EL (cell line): ENCODE measurements at places on chromosomes 4 and X.

- no peak for DNase-seq
These were observed 150.9 kb downstream of the ENPP6 start for GRCh38 chr4:184066584-184067300.

GRCh38 chr4:87461281-87461700 lies 38.9 kb downstream of the NUDT9 start:
- no peak for DNase-seq

GRCh38 chr4:151957153-151957552 lies 196.3 kb upstream of the GATB start:
- peak; percentile 29 for DNase-seq

GRCh38 chrX:32871636-32872035 lies 339.7 kb downstream of the DMD start:
- DNase-seq = no peak

- DNase-seq = peak; percentile 48
These were observed 71.9 kb downstream of the PDLIM5 start for GRCh38 chr4:94523617-94524016.

DNA sequence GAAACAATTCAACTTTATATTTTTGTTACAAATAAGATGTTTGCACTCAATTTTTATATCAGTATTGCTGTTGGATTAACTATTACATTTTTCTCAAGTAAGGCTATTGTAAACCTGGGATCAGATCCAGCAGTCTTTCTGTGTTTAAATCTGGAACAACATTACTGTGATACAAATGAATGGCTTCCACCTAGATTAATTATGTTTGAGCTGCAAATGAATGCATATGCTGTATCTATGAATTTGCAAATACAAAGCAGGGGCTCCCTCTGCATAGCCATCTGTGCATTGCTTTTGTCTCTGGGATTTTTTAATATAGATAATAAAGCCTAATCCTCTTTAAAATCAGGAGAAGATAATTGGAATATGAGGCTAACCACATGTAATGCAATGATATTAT lies 69.8 kb upstream of the NEIL3 start:
- no peak for DNase-seq

DNA sequence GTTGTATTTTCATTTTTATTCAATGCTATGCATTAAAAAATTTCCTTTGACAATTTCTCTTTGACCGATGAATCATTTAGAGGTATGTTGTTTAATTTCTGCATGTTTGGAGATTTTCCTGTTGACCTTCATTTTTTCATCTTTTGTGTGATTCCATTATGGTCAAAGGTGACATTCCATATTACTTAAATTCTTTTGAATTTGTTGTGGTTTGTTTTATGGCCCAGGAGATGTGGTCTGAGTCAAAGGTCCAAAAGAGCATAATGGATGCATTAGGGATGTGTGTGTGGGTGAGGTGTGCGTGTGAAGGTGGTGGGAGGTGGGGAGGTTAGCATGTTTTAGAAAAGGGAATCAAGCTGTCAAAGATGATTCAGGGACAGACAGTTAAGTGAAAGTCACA lies 76.0 kb upstream of the GIMD1 start:
- DNase-seq = peak; percentile 79

DNA sequence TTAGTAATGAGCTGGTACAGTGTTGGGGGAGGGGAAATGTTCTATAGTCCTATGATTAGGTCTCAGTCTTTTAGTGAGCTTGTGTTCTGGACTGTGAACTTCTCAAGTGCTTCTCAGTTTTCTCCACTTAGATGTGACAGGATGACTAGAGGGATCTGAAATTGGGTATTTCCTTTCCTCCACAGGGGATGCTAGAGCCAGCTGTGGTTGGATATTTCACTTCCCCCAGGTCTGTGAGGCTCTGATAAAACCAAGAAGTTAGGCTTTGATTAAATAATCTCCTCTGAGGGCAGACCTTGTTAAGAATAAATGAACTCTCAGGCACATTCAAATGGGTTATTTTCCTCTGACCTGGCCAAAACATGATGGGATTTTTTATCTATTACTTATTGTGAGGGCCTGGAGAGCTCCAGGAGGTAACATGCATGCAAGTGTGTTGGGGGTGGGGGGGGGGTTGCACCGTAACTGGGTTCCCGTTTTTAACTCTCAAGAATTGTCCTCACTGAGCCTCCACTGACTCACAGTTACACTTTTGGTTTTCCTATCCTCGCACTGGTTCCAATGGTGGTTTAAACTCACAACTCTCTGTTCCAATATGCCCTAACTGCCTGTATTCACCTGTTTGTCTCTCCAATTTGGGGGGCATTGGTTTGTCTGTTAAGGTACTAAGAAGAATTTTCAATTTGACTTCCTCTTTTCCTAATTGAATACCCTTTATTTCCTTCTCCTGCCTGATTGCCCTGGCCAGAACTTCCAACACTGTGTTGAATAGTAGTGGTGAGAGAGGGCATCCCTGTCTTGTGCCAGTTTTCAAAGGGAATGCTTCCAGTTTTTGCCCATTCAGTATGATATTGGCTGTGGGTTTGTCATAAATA lies 28.1 kb upstream of the GLRA3 start:
- DNase-seq = no peak

GRCh38 chr4:75484190-75484589 lies 30.0 kb downstream of the RCHY1 start:
- DNase-seq = no peak

DNA sequence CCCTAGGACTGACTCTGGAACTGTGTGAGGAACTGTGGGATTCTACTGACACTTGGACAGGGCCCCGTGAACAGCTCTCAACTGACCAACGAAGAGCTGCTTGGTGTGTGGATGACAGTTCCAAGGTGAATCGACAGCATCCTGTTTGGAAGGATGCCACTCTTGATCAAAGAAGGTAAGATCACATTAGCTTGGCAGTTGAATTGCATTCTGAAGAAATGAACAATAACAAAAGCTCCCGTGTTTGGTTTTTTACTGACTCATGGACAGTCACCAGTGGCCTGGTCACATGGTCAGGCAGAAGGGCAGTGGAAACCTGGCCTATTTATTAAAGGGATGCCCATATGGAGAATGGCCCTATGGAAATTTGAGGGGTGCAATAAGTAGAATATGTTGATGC lies 33.1 kb upstream of the GPR34 start:
- DNase-seq = peak; percentile 5

DNA sequence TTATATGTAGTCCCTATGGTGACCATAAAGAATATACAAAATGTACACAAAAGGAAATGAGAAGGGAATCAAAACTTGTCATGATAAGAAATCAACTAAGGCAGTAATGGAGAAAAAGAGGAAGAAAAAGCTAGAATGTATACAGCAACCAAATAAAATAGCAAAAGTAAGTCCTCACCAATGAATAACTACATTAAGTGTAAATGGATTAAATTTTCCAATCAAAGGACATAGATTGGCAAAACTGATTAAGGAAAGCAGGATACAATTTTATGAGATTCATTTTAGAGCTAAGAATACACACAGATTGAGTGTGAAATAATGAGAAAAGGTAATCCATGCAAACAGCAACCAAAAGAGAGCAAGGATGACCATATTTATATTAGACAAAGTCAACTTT lies 157.4 kb downstream of the TET2 start:
- DNase-seq = no peak

DNA sequence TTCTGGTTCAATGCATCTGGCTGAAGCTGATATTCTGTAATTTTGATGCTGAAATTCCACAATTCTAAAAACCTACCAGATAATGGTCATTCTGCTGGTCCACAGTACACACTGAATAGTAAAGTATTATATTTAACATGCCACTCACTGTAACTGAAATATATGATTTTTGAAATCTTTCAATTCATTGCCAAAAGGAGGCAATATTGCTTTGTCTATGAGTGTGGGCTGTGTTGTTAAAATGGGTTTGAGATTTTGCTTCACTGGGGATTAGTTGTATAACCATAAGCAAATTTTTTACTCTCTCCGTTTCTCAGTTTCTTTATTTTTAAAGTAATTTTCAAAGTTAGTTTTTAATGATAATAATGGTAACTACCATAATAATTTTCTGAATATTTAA lies 1404.1 kb upstream of the IGFBP7 start:
- DNase-seq = no peak

- DNase-seq = no peak
These were observed 94.5 kb downstream of the RAPGEF2 start for GRCh38 chr4:159197260-159197884.

DNA sequence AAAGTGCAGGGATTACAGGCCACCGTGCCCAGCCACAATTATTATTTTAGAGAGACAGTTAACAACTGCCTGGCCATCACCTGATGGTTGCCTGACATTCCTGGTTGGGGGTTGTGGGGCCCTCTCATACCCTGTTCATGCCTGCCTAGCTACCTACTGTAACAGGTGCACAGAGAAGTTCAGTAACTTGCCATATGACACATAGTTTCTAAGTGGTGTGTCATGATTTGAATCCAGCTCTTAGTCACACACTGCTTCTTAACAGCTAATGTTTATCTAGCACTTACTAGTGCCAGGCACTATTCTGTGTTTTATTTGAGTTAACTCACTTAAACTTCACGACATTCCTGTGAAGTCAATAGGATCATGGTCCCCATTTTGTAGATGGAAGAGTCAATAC lies 122.7 kb upstream of the JADE1 start:
- no peak for DNase-seq

- DNase-seq = peak; percentile 40
These were observed 3.3 kb upstream of the MYOZ2 start for GRCh38 chr4:119132306-119132705.

- peak; percentile 9 for DNase-seq
These were observed 230.8 kb downstream of the CFAP299 start for GRCh38 chr4:80566203-80566872.

DNA sequence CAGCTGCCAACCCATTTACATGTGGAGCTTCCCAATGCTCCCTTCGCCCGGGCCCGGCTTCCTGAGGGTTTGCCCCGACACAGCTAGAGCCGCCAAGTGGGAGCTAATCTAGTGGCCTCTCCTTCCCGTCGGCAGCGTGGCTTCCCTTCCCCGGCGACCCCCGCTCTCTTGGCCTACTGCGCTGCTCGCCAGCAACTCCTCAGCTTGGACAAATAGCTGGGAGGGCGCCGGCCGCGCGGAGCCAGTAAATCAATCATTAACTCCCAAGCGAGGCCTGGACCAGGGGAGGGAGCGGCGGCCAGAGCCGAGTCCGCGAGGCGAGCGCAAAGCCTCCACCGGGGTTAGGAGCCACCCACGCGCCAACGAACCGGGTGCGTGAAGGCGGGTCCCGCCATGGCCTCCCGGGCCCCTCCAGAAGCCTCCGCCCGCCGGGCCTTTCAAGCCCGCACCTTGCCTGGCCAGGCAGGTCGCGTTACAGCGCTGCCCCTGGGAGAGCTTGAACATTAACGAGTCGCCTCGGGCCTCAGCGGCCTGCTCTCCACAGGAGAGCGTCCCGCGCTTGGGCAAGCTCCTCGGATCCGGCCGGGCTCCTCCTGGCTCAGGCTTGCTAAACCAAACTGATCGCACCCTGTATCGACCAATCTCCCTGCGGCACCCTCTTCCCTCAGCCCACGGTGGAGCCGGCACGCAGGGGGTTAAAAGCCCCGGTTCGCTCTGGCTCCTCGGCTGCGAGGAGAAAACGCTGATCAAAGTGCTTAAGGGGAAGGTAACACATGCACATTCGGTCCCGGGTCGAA lies 10.6 kb upstream of the BCOR start:
- no peak for DNase-seq

DNA sequence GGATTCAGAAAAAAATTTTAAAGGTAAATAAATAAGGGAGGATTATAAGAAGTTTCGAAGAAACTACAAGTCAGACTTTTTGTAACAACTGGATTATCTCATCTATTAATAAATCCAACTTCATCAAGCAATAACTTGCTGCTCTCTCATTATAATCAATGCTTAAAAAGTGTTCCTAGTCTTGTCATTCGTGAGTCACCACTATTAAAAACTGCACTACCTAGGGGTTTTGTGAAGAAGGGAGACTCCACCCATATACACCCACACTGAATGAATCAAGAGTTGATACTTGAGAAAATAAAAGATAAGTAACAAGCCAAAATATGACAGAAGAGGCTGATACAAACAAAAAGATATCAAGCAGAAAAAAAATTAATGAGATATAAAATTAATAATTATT lies 360.5 kb downstream of the ZNF674 start:
- peak; percentile 16 for DNase-seq

DNA sequence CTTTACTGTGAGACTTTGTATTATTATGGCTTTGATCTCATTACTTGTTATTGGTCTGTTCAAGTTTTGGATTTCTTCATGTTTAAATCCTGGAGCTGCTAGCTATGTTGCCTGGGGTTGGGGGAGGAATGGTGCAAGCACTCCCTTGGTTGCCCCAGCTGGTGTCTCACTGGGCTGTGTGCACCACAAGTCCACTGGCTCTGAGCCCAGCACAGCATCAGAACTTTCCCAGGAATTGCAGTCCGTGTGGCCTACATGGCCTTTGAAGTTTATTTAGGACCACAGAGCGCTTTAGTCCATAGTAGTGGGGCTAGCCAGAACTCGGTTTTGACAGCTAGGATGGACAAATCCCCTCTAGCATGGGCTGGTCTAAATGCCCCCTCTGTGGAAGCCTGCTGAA lies 278.8 kb upstream of the RPS6KA3 start:
- DNase-seq = no peak

DNA sequence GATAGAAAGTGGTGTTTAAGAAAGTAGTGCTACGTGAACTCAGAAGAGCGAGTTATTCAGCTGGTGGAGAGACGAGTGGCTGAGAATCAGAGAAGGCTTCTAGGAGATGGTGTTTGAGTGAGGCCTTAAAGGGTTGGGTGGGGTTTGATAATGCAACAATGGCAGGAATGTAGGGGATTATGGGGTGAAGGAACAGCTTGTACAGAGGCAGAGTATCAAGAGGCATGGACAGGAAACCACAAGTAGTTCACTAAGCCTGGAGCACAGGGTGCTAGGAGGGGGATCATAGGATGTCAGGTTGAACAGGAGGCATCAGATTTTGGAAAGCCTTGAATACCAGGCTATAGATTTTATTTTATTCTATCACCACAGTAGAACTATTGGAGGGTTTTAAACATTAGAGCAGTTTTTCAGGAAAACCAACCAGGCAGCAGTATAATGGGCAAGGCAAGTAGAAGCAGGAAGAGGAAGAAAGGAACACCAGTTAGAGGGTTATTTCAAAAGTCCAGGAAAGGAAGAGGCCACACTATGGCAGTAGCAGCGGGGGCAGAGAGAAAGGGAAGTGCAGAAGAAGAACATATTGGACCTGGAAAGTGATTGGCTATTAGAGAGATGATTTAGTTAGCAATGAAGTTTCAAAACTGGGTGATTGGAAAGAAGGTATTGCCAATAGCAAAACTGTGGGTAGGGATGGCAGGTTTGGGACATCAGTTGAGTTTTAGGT lies 99.2 kb downstream of the DOCK11 start:
- DNase-seq = peak; percentile 1

DNA sequence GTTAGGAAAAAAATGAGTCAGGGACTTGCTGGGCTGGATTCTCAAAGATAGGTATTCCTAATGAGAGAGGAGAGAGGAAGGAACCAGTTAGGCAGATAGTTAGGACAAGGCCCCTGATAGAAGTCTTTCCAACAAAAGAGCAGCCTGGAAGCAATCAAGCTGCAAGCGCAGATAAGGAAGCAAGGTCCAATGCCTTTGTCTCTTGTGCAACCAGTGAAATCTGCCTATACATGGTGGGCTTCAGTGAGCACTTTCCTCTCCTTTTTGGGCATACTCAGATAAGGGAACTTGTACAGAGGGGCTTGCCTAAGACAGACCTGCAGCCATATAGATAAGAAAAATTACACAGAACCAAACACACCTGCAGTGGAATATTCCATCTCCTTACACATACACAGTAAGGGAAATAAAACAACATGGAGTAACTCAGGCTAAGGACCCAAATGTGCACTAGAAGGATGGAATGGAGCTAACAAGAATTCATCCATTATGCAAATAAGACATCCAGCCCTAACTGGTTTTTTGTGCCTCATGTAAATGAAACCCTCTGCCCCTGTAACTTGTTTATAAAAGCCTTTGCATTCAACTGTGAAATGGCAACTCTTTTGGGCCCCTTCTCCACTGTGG lies 68.8 kb downstream of the PCDH18 start:
- DNase-seq = no peak
